SK-N-SH (cell line): ENCODE measurements at places on chromosomes 4 and X.

GRCh38 chrX:20285511-20285910 is 18.8 kb upstream of the RPS6KA3 start:
- no peak overlapping the region for H3K4me3 ChIP-seq
- no peaks in the 10 kb centered on the region for H3K36me3 ChIP-seq
- no peaks in the 10 kb centered on the region for H3K27me3 ChIP-seq

DNA sequence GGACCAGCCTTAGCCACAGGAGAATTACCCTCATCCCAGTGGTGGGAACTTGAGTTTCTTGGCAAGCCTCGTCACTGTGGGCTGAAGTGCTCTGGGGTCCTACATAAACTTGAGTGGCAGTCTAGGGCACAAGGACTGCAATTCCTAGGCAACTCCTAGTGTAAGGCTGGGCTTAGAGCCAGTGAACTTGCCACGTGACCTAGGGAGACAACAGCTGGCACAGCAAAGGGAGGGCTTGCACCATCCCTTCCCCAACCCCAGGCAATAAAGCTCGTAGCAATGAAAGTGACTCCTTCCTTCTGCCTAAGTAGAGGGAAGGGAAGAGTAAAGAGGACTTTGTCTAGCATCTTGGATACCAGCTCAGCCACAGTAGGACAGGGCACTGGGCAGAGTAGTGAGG is 81.8 kb downstream of the TEX11 start:
- no peak for DNase-seq
- H3K36me3 ChIP-seq: no peaks in the 10 kb centered on the region
- H3K4me1 ChIP-seq: no peaks in the 10 kb centered on the region
- H3K27ac ChIP-seq: no peak overlapping the region
- peaks cover 4% of the 10 kb centered on the region; the same call in 1 of the 2 replicates for H3K27me3 ChIP-seq

GRCh38 chr4:95529946-95530345 is 18.8 kb downstream of the UNC5C start:
- no peak for DNase-seq
- no peaks in the 10 kb centered on the region for H3K36me3 ChIP-seq
- H3K27me3 ChIP-seq: no peaks in the 10 kb centered on the region
- peaks cover 30% of the 10 kb centered on the region; the same call in 1 of the 2 replicates for H3K4me1 ChIP-seq
- no peak overlapping the region for H3K4me3 ChIP-seq

DNA sequence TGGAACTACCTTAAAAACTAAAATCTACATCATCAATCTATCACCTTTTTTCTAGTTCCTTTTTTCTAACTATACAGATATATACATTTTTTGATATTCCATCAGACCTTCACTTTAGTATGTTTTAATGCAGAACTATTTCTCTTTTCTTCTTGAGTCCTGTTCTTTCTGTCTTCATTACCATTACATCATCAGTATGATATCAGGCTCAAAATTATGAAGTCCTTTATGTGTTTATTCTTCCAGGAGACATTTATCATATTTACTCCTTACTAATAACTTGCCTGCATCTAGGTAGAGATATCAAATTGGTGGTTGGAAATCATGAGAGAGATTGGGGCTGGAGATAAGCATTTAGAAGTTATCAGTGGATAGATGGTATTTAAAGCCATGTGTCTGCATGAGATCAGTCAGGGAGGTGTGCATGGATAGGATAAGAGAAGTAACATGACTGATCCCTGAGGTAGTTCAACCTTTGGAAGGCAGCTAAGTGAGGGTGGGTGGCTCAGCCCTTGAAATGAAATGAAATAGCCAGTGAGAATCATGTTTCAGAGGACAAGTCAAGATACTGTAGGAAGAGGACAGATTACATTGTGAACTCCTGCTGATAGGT is 43.1 kb downstream of the MRPL1 start:
- H3K4me1 ChIP-seq: no peaks in the 10 kb centered on the region
- peak; percentile 1 for DNase-seq
- no peak overlapping the region for H3K27ac ChIP-seq

- H3K36me3 ChIP-seq: no peaks in the 10 kb centered on the region
- peaks cover 25% of the 10 kb centered on the region for H3K4me1 ChIP-seq
- H3K4me3 ChIP-seq: no peak overlapping the region
- H3K27ac ChIP-seq: no peak overlapping the region; the same call in 1 of the 2 replicates
Observed at GRCh38 chr4:153146961-153147360, 57.3 kb upstream of the TRIM2 start.

DNA sequence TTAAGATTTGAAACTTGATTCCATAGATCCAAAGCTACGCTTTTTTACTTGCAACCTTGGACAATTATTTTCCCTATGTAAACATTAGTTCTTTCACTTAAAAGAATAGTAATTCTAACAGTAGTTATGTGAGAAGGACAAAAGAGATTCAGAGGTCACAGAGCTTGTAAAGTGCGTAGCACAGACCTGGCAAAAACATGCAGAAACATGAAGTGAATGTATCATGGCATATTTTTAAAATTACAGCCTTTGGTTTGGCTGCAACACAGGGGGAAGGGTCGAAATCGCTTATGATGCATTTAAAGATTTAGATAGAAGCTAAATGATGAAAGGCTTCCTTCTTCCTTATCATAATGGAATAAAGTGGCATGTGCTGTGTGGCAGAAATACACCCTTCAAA is 1068.8 kb downstream of the ARAP2 start:
- H3K4me3 ChIP-seq: no peak overlapping the region
- no peak overlapping the region for H3K27ac ChIP-seq
- H3K36me3 ChIP-seq: no peaks in the 10 kb centered on the region
- H3K4me1 ChIP-seq: no peaks in the 10 kb centered on the region

DNA sequence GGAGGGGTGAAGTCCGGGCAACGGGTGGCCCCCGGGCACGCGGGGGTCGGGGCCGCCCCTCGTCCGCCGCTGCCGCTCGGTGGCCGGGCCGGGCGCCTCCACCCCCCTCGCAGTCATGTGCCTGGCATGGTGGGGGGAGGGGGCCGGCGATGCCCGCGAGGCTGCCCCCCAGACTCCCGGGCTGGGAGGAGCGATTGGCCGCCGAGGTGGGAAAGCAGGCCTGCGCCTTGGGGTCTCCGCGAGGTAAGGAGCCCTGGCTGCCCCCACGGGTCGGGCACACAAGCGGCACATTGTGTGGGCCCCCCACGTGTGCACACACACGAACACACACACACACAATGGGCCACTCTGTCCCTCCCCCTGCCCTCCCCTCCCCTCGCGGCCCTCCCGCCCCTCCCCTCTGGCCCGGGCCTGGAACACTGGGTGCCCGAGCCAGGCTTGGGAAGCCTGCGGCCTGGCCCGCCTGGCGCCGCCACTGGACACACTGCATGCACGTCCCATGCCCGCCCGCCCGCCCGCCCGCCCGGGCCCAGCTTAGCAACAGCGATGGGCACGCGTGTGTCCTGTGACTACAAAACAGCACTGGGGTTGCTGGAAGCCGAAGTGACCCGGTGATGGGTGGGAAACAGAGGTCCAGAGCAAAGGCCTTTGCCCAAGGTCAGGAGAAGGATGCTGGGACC is 1.3 kb downstream of the SLC6A8 start:
- H3K4me1 ChIP-seq: no peaks in the 10 kb centered on the region
- H3K36me3 ChIP-seq: peaks cover 2% of the 10 kb centered on the region; the same call in 1 of the 2 replicates
- H3K27me3 ChIP-seq: peaks cover 7% of the 10 kb centered on the region; the same call in 1 of the 2 replicates
- DNase-seq: peak; percentile 79
- H3K4me3 ChIP-seq: peak overlapping the region; percentile 56
- no peak overlapping the region for H3K27ac ChIP-seq

GRCh38 chrX:40303256-40304077 is 205.7 kb upstream of the BCOR start:
- H3K36me3 ChIP-seq: no peaks in the 10 kb centered on the region
- H3K27ac ChIP-seq: no peak overlapping the region
- peaks cover 35% of the 10 kb centered on the region; the same call in 1 of the 2 replicates for H3K27me3 ChIP-seq

DNA sequence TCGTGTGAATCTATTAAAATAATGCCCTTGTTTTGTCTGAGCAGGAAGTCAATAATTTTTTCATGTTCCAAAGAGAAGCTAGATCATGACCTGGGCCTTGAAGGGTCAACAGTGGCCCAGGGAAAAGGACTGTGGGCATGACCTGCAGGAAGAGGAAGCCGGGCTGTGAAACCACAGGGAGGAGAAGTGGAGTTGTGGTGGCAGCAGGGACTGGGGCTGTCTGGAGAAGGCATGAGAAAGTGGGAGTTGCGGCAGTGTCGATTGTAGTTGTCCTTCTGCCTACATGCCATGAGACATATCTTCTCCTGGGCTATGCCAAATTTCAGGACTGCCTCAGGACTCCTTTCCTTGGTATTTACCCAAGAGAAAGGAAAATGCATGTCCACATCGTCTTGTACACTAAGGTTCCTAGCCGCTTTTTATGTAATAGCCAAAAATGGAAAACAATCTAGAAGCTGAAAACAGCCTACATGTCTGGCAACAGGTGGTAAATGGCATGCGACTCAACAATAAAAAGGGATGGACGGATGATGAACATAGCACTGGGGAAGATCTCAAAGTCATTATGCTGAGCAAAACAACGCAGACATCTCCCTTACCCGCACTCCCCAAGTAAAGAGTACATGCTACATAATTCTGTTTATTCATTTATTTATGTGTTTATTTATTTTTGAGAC is 13.6 kb upstream of the PTTG2 start:
- no peak for DNase-seq
- peaks cover 6% of the 10 kb centered on the region; the same call in 1 of the 2 replicates for H3K27me3 ChIP-seq
- no peak overlapping the region for H3K27ac ChIP-seq
- no peaks in the 10 kb centered on the region for H3K36me3 ChIP-seq

- no peak overlapping the region for H3K27ac ChIP-seq
- peak overlapping the region; percentile 61 for H3K4me3 ChIP-seq
- H3K4me1 ChIP-seq: no peaks in the 10 kb centered on the region
- peaks cover 10% of the 10 kb centered on the region; the same call in 1 of the 2 replicates for H3K27me3 ChIP-seq
Observed at GRCh38 chrX:40013266-40014195, 84.2 kb downstream of the BCOR start.

GRCh38 chrX:9560219-9560618 is 95.4 kb downstream of the TBL1X start:
- no peak overlapping the region for H3K4me3 ChIP-seq
- no peak overlapping the region for H3K27ac ChIP-seq
- no peaks in the 10 kb centered on the region for H3K36me3 ChIP-seq

- no peak overlapping the region for H3K27ac ChIP-seq
- peak; percentile 11 for DNase-seq
- H3K4me3 ChIP-seq: no peak overlapping the region
- H3K4me1 ChIP-seq: no peaks in the 10 kb centered on the region; the same call in 1 of the 2 replicates
Observed at GRCh38 chr4:173415885-173416653, 17.2 kb upstream of the SCRG1 start.

- H3K4me1 ChIP-seq: no peaks in the 10 kb centered on the region
- no peak overlapping the region for H3K27ac ChIP-seq
- H3K4me3 ChIP-seq: no peak overlapping the region
- H3K27me3 ChIP-seq: peaks cover 24% of the 10 kb centered on the region; the same call in 1 of the 2 replicates
- peak; percentile 32 for DNase-seq
- no peaks in the 10 kb centered on the region for H3K36me3 ChIP-seq
Observed at GRCh38 chrX:39167791-39168190, 366.5 kb downstream of the MID1IP1 start.

DNA sequence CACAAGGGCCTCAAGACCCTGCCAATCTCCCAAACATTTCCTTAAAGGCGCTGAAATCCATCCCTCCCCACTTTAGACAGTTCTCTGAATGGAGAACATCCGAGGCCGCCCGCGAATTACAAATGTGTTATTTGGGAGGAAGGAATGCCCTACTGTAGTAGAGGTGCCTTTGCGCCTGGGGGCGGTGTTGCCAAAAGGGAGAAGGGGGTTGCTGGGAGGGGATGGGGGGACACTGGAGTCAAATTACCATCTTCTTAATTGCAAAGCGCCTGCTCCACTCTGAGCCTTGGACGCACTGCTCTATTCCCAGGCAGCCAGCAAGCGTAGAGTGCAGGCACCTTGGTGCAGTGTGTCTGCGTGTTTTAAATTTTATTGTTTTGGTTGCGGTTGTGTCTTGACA is 2.7 kb downstream of the TMEM255A start:
- no peak overlapping the region for H3K27ac ChIP-seq
- no peak for DNase-seq
- H3K4me1 ChIP-seq: peaks cover 8% of the 10 kb centered on the region; the same call in 1 of the 2 replicates
- no peak overlapping the region for H3K4me3 ChIP-seq

GRCh38 chr4:12635629-12636028 is 848.5 kb downstream of the RAB28 start:
- H3K36me3 ChIP-seq: no peaks in the 10 kb centered on the region
- no peak for DNase-seq
- H3K4me1 ChIP-seq: no peaks in the 10 kb centered on the region
- no peaks in the 10 kb centered on the region for H3K27me3 ChIP-seq
- no peak overlapping the region for H3K27ac ChIP-seq

- peaks cover 13% of the 10 kb centered on the region; the same call in 1 of the 2 replicates for H3K27me3 ChIP-seq
- DNase-seq: peak; percentile 41
- no peak overlapping the region for H3K4me3 ChIP-seq
- H3K27ac ChIP-seq: no peak overlapping the region
- H3K4me1 ChIP-seq: no peaks in the 10 kb centered on the region
Observed at GRCh38 chrX:107894038-107894437, 68.4 kb downstream of the MID2 start.

GRCh38 chrX:53383376-53384076 is 38.9 kb downstream of the SMC1A start:
- peaks cover 44% of the 10 kb centered on the region for H3K36me3 ChIP-seq
- no peaks in the 10 kb centered on the region for H3K27me3 ChIP-seq
- peaks cover 4% of the 10 kb centered on the region; the same call in 1 of the 2 replicates for H3K4me1 ChIP-seq
- H3K27ac ChIP-seq: no peak overlapping the region
- H3K4me3 ChIP-seq: no peak overlapping the region

DNA sequence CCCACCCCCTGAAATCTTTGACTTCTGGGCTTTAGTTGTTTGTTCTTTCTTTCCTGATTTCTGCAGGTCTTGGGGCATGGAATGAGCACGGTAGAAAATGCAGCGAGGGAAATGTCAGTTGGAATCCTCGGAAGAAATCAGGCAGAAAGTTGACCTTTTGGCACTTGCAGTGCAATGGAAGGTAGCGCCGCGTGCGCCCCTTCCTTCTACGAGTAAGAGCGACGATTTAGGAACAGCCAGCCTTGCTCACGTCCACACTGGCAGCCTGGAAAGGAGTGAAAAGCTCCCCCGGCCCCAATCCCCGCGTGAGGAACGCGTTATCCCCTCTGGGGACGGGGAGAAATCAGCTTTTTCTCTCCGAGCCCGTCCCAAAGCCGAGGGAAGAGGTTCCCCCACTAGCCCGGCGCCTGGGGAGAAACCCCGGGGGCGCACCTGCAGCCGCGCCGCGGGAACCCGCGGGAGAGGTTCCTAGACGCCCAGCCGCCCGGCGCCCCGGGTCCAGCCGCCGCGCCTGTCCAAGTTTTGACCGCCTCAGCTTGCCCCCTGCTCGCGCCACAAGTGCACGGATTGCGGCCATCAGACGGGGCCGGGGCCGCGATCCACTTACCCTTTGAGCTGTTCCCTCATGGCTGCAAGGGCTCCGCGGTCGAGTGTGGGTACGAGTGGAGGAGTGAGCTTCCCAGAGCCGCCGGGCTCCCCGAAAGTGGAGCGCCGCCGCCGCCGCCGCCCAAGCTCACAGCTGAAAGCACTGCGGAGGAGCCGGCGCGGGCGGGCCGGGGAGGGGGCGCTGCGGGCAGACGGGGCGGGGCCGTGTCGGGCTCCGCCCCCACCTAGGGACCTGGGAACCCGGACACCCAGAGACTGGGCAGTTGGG is 194.6 kb upstream of the FTHL17 start:
- DNase-seq: peak; percentile 79
- no peaks in the 10 kb centered on the region for H3K4me1 ChIP-seq
- no peak overlapping the region for H3K27ac ChIP-seq
- peak overlapping the region; percentile 57 for H3K4me3 ChIP-seq
